ENCODE measurements at places on chromosomes 2 and 18.

- DNase-seq, result no peak
Measured at GRCh38 chr2:187150670-187151069, 297.4 kb downstream of the CALCRL start.

GRCh38 chr2:132589111-132589830, 80.7 kb downstream of the LYPD1 start:
- no peak for DNase-seq

DNA sequence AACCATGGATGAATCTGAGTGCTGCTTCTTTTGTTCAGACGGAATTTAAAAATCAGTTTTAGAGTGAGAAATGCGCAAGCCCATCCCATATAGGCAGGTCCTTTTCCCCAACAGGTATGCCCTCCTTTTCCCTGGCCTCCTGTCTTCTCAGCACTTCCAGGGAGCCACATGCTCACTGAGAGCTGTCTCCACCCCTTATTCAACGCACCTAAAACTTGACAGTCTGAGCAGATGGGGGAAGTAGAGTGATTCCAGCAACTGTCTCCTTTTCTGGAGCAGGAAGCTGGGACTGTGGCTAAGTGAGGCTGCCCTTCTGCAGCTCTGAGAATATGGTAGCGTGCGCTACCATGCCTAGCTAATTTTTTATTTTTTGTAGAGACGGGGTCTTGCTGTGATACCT, 53.1 kb upstream of the NOSTRIN start:
- no peak for DNase-seq

- DNase-seq, result no peak
Measured at GRCh38 chr18:57135699-57136098, 11.2 kb upstream of the BOD1L2 start.

DNA sequence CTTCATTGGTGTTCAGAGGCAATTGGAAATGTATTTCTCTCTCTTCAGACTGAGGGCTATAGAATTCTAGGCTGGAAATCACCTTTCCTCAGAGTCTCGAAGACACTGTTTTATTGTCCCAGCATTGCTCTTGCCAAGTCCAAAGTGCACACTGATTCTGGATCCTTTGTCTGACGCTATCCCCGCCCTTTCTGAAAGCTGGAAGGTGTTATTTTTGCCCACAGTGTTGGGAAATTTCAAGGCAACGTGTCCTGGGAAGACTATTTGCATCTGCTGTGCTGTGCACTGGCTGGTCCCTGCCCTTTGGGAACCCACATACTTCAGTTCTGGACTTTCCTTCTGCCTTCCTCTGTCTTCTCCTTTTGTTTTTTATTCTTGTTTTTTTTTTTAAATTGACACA, 190.8 kb downstream of the SH3BP4 start:
- DNase-seq, result no peak

DNA sequence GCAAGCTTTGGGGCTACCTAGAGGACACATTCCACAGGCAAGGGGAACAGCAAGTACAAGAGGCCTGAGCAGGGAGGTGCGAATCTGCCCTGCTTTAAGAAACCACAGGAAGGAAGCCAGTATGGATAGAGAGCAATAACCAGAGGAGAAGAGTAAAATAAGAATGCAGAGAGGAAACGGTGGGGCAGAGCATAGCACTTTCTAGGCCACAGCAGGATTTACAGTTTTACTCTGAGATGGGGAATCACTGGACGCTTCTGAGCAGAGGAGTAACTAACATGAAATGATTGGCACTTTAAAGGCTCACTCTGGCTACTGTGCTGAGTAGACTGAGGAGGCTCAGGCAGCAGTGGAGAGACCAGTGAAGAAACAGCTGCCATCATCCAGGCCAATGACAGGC, 23.8 kb downstream of the AAK1 start:
- DNase-seq, result no peak

- DNase-seq, result no peak
Measured at GRCh38 chr2:6423157-6423556, 442.6 kb downstream of the CMPK2 start.

GRCh38 chr2:214713080-214713830, 96.2 kb downstream of the BARD1 start:
- DNase-seq, result no peak

DNA sequence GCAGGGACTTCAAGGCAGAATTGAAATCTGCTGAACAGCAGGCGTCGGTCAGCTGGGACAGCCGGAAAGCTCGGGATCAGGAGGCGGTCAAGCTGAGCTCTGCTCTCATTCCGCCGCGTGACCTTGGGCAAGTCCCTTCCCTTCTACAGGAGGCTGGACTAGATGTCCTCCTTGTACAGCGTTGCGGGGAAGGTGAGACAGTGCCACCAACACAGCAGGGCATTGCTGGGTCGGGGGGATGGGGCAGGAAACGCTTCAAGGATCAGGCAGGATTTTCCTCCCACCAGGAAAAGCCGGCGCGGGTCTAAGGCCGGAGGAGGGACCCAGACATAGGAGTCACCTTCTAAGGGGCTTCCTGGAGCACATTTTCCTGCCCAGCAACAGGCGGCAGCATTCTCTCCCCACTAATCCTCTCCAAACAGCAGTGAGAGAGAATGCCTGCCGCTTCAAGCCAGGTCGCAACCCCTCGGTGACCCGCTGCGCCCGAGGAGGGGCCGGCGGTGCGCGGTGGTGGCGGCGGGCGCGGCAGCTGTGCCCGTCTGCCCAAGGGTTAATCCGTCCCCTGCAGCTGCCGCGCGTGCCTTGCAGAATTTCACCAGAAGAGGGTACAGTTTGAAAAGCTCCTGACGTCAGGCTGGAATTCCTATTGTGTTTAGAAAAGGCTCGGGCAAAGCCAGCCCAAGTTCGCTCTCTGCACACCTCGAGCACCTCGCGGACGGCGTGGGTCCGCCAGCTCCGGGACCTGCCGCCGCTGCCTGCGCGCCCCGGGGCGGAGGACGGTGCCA, at the start of gene KCNF1:
Gene KCNF1 (plus strand): TSS at position 644 of the 785 bp plus-strand sequence. CDS start 493 bp downstream, outside the sequence.
- DNase-seq, result no peak

DNA sequence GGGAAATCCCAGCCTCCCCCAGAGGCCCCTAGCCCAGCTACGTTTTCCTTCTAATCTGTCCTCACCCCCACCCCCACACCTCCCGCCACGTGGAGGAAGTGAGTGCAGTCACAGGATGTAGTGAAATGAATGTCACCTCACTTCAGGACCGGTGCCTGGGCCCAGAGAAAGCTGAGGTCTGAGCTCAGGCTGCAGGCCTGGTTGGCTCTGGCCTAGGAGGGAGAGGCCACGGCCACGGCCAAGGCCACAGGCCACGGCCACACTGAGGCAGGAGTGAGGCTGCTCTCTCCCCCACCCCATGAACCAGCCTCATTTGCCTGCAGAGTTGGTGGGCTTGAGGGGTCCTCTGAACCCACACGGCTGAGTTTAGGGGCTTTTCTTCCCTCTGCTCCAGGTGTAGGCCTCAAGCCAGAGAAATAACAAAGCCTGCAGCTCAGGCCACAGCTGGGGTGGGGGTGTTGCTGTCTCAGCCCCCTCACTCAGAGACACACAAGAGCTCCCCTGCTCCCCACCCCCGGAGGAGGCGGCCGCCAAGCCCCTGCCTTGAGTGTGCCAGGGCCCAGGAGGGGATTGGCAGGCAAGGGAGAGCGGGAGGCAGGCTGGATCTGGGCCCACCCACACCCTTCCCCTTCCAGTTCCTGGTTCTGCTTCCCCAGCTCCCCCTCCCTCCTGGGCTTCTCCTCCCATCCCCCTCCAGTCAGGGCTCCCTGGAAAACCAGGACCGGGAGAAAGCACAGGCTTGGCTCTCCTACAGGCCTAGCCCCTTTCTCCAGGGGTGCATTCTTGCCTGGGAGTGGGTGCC, 27.0 kb downstream of the DNMT3A start:
- DNase-seq, result no peak

GRCh38 chr2:112572005-112572404, 12.4 kb upstream of the CHCHD5 start:
- no peak for DNase-seq

GRCh38 chr2:196410008-196410407, 229.5 kb upstream of the CCDC150 start:
- no peak for DNase-seq

DNA sequence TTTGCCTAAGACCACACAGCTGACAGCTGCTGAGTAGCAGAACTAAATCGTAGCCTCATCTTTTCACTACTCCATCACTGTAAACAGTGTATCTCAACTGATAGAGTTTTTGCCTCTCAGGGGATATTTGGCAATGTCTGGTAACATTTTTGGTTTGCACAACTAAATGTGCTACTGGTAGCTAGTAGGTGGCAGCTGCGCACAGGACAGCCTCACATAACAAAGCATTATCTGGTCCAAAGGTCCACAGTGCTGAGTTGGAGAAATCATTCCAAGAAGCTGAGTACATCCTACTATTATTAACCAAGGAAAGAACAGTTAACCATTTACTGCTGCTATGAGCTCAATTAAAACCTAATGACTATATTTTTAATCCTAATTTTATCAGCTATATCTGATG, 6.1 kb upstream of the CCDC102B start:
- DNase-seq, result no peak

- DNase-seq, result no peak
Measured at GRCh38 chr18:2686349-2686968, 30.9 kb downstream of the SMCHD1 start.
